ENCODE measurements at places on chromosomes 13 and 19.
A peak's percentile ranks its signal among the peaks of the same experiment; 100 is the strongest.

DNA sequence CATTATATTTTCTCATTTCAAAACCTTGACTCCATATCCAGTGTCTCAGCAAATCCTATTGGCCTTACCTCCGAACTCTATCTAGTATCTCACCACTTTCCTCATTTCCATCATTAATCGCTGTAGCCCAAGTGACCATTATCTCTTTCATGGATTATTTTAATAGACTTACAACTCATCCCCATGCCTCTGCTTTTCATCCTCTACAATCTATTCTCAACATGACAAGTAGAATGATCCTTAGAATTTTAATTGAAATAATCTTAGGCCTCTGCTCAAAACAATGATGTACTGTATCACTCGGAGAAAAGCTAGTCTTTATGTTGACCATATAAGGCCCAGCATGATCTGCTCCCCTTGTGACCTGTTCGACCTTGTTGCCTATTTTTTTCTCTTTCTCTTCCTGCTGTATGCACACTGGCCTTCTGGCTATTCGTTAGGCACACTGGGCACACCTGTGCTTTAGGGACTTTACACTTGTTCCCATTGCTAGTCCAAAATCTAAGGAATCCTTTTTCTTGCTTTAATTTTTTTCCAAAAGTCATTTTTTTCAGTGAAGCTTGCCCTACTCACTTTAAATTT lies 21.4 kb downstream of the DNAJC15 start:
- no peak for DNase-seq

- DNase-seq: no peak
These were observed 45.3 kb downstream of the SLC7A9 start for GRCh38 chr19:32824191-32824751.

GRCh38 chr13:112852392-112852791 lies 116.6 kb upstream of the MCF2L start:
- DNase-seq: no peak

DNA sequence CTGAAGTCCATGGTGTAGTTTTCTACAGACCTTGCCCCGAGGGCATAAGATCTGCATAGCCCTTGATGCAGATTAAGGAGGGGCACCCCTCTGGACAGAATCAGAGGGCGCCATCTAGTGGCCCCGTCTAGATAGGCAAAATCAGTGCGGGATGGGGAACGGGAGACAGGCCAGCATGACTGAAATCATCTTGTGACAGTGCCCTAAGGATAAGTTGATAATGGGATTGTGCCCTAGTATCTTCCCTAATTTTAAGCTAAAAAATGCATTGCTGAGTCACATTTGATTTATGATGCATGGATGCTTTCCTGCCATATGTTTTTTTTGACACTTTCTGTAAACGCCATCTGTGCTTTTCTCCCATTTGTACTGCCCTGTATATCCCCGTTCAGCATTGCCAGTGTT lies 19.0 kb upstream of the GPI start:
- DNase-seq: peak; percentile 40

DNA sequence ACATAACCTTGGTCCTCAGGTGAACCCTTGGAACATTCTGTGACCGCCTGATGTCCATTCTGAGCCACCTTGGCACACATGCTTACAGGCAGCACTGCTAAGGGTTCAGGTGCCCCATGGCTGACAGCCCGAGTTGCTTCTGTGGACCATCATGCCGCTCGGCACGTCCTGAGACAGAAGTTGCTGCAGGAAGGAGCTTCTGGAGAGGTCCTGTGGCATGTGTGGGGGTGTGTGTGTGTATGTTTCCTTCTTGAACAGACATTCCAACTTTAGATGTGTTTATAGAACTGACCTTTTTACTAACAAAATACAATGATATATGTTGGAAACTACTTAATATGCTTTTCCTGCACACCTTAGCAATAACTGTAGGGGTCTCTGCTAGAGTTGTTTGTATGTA lies 4.8 kb upstream of the C1QTNF9 start:
- DNase-seq: no peak

DNA sequence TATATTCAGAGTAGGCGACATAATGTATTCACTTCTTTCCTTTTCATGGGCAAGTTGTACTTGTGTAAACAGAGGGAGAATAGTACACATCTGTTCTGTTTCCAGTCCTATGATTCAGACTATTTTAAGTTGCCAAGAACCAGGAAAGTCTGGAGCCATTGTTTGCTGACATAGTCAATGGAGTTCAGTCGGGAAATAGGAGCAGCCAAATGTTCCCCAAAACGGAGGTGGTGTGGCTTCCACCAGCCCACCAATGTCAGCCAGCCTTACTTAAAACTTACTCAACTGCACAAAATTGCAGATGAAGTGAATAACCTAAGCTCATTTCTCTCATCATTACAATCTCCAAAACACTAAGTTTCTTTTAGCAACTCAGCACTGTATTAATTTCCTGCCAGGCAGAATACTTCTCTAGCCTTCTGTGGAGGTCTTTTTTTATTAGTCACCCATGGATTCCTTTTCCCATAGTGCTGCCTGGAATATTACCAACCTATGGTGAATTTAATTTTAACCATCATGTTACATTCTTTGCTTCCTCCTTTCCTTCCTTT lies 22.3 kb upstream of the CSNK1A1L start:
- DNase-seq: no peak

DNA sequence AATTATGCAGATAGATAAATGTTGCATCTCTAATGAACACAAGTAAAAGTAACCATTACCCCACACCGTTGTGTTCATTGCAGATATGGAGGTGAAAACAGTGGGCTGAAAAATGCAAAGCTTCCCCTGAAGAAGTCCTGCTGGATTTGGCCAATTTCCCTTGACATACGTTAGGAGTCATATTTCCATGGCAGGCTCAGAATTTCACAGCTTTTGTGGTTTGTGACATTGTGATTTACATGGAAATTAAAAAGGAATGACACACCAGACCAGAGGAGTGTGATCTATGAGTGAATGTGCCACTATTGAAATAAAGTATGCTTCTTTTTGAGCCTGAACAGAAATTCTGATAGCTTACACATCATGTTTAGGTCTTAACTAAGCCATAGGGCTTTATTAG lies 221.1 kb upstream of the TMTC4 start:
- no peak for DNase-seq

DNA sequence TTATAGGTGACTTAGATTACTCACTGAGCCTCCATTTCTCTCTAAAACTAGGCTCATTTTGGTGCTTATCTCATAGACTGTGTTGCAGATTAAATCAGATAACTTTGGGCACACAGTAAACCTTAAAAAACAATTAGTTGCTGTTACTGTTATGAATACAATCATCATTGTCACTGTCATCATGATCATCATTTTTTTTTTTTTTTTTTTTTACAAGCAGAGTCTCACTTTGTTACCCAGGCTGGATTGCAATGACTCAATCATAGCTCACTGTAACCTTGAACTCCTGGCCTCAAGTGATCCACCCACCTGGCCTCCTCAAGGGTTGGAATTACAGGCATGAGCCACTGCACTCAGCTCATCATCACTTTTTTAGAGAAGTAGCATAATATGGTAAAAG lies 60.0 kb downstream of the VWA8 start:
- no peak for DNase-seq
